Stromal cell of bone marrow (primary cell): ENCODE measurements at places on chromosomes 1 and 21.

GRCh38 chr1:172897738-172898137 lies 153.0 kb downstream of the TNFSF18 start:
- no peak for DNase-seq

DNA sequence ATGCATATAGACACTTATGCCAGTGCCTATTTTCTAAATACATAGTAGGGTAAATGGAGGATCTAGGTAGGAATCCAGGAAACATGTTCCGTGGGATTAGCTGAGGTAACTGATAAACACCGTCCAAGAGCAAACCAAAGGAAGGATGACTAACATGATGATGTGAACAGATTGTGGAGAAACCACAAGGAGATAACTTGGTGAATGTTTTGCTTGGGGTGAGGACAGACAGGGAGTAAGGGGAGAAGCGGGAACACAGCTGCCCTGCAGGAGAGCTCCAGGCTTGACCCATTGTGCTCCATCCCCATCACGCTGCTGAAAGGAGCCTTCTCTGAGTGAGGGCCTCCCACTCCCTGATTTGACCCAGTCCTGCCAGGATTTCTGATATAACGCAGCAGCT lies 87.0 kb upstream of the ZC3H11B start:
- DNase-seq = no peak

DNA sequence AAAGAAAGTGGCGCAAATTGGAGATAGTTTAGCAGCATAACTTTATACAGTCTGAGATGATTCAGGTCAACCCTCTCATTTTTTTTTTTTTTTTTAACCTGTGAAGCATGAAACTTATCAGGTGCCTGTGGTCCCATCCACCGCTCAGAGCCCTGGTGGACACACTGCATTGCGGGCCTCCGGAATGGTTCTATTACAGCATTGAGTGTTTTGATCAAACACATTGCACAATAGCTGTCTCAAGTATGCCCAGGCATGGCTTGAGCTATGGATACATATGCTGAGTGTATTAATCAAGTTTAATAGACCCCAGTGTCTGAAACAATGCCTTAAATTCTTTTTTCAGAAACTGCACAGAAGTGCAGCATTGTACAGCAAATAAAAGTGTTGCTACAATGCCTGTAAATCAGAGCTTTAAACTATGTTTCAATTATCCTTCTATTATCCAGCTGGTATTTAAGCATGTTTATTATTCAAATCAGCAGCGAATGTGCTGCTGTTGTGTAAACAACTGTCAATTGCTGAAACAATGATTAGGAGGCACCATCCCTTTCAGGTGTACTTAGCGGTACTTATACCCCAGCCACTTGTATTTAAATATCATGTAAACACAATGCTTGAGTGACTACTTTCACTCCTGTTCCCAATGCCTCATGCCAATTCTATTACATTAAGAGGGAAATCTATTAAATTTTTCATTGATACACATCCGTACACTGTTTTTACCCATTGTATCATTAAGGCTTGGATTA lies 456.6 kb downstream of the RPS6KC1 start:
- DNase-seq = no peak

DNA sequence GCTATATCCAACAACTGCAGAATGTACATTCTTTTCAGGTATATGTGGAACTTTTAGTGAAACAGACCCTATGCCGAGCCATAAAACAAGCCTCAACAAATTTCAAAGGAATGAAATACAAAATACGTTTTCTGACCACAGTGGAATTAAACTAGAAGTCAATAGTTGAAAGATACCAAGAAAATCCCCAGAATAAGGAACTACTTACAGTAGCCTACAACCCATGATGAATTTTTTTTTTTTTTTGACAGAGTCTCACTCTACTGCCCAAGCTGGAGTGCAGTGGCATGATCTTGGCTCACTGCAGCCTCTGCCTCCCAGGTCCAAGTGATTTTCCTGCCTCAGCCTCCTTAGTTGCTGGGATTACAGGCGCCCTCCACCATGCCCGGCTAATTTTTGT lies 83.4 kb downstream of the RUNX3 start:
- DNase-seq = no peak

GRCh38 chr1:71502006-71502405 lies 421.2 kb upstream of the ZRANB2 start:
- DNase-seq = no peak

DNA sequence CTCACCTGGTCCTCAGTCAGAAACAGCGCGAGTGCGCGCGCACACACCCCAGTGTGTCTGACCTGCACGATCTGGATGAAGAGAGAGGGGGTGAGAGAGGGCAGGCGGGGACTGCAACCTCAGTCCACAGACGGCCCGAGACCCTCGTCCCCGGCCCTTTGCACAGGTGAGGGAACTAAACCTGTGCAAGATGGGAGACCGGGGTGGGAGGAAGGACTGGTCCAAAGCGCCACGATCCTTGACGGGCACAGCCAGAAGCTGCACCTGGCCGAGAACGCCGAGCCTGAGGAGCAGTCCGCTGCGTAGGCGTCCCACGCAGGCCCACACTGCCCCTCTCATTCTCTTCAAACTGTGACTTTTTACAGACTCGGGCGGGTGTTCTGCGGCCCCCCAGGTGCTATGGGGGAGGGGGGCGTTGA lies 519 bp upstream of the IQCC start:
- no peak for DNase-seq

DNA sequence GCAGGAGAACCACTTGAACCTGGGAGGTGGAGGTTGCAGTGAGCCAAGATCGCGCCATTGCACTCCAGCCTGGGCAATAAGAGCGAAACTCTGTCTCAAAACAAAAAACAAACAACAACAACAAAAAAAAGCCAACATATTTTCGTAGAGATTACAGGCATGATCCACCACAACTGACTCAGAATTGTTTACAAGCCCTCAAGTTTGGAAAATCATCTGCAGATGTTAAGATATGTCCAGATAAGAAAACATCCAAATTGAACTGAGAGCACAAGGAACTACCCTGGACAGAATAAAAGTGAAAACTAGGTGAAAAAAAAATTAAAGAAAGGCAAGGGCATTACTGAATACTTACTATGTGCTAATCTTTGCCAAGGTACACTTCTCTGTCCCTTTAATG lies 89.8 kb upstream of the WLS start:
- no peak for DNase-seq

GRCh38 chr1:183824291-183824690 lies 19.4 kb downstream of the RGL1 start:
- no peak for DNase-seq

GRCh38 chr1:119544165-119544762 lies 37.3 kb downstream of the HSD3B1 start:
- DNase-seq = no peak

- no peak for DNase-seq
These were observed 27.3 kb upstream of the GOLT1A start for GRCh38 chr1:204241050-204241449.

DNA sequence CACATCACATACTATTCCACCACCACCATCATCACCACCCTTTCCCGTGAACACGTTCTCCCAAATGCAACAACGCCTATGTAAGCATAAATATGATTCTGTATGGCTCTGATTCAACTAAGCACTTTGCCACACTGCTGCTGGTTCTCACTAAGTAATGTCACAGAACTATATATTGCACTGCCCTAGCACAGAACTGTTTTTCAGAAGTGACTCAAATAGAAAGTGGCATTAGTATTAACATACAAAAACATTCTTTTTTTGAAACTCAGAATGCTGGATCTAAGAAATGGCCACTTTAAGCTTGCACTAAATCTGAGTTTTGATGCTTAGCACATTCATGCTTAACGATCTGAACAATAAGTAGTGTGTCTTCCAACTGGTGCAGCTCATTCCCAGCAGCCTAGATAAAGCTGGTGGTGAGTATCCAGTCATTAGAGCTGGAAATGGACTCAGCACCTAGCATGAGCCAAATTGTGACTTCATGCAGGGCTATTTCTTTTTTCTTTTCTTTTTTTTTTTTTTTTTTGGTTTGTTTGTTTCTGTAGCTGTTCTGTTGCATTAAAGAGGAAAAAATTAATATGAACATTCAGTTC lies 46.2 kb upstream of the ZC3H11B start:
- no peak for DNase-seq

DNA sequence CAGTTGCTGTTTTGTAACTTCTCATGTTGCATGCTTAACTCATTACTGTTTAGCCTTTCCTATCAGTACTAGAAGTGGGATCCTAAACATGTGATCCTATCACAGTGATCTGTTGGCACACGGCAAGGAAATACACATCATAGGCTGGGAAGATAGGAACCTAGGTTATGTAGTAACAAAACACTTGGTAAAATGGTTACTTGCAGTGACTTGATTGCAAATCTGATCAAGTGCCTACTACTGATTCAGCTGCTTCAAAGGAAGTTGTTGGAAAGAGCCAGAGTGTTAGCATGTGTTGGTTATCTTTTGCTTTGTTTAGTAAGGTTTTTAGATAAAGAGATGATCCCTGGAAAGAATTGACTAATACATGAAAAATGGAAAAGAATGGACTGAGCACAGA lies 8.9 kb upstream of the VASH2 start:
- no peak for DNase-seq
